ENCODE measurements at places on chromosomes 16 and 17.

- no peak for DNase-seq
Observed at GRCh38 chr16:23771027-23771426, 16.2 kb downstream of the CHP2 start.

DNA sequence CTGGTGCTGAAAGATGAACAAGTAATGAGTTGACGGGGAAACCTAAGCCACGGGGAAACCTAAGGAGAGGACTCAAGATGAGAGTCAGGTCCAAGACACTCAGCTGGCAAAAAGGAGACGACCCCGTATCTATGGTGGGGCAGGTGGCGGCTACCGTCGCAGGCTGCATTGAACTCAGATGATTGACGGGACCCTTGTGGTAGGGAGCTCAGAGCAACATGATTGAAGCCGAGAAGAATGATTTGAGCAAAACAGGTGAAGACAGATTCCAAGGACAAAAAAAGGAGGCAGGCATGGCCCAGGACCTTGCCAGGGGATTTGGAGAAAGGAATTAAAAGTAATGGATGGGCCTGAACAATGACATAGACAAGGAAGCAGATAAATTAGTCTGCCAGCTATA is 7.5 kb upstream of the MYH3 start:
- DNase-seq = no peak

DNA sequence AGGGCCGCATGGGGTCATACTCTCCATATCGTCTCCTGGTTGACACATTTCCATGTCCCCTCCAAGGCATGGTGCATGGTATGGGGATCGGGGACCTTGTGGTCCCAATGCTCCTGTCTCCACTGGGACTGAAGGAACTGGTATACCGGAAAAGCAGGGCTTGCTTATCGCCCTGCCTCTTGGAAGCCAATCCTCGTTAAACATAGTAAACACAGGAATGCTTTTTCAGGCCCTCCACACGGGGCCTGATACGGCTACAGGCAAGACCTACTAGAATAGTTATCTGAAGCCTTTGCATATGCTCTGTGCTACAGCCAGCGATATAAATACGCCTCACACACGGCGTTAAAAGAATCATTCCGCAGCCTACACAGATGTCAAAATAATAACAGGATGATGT is 159.5 kb downstream of the SHISA9 start:
- DNase-seq = no peak

DNA sequence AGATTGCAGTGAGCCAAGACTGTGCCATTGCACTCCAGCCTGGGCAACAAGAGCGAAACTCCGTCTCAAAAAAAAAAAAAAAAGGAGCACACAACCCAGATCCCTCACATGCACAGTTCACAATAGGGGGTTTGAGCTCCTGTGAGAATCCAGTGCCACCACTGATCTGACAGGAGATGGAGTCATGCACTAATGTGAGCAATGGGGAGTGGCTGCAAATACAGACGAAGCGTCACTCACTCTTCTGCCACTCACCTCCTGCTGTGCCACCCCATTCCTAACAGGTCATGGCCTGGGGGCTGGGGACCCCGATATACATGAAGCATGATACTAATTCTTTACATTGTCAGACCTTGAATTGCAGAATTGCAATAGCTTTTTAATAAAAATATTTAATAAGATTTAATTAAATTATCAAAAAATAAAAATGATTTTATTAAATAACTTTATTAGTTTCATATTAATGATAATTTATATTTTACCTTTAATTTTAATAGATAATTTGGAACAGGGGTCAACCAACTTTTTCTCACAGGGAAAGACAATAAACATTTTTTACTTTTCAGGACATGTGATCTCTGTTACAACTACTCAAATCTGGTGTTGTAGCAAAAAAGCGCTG is 171.4 kb downstream of the COPRS start:
- DNase-seq = no peak

GRCh38 chr17:81477173-81477572 is 35.4 kb downstream of the ACTG1 start:
- no peak for DNase-seq

DNA sequence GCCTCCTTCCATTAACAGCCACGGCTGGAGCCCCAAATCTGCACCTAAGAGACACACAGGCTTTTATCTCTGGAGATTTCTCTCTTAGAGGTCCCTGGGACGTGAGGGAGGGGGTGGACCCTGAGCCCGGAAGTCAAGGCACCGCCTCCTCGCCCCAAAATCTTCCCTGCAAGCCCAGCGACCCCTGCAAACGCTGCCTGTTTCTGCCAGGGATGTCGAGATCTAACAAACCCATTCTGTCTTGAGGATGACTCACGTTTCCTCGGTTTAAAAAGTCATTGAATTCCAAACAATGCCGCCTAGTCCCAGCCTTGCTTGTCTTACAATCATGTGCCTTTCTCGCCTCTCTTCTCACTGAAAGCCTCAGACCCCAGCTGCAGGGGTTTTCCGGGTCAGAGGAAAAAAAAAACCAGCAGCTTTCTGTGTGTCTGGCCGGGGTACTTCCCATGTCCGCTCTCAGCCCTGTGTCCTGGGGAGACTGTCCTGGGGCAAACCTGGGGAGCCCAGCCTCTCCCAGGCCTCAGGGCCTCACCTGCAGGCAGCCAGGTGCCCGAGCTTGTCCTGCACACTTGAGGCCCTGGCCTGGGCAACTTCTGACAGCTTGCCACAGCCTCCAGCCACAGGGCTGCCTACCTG is 15.4 kb downstream of the ARL2BP start:
- DNase-seq = no peak

DNA sequence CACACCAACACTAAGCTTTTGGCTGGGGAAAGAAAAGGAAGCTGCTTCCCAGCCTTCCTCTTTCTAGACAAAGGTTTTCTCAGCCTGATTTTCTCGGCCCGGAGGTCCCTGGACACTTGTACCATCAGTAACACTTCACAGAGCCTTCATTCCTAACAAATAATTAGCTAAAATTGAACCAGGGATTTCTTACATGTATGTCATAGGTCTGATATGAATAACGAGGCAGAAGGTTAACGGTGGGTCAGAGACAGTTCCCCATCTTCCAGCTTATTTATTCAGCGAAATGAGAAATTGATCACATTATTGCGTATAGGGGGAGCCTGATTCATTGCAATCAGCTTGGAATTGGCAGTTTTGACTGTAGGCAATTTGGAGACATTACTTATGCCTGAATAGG is 142.5 kb downstream of the SALL1 start:
- DNase-seq = no peak

GRCh38 chr16:27844826-27845225 is 218.7 kb downstream of the GSG1L start:
- peak; percentile 4 for DNase-seq

DNA sequence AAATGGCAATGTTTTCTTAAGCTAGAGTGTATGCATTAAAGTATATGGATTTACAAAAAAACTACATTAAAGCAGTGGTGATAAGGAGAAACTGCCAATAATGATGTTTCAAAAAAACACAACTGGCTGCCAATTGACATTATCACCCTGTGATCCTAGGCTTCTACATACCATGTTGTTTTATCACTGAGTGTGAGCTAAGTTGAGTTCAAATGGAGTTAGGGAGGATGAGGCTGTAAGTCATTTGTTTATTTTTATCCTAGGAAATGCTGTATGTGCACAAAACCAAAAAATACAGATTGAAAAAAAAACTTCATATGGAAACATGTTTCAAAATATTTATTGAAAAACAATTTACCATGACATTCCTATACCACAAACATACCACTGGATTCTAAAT is 22.9 kb downstream of the CHCT1 start:
- DNase-seq = no peak

GRCh38 chr16:11689031-11689840 is 21.0 kb downstream of the SNN start:
- DNase-seq = no peak

DNA sequence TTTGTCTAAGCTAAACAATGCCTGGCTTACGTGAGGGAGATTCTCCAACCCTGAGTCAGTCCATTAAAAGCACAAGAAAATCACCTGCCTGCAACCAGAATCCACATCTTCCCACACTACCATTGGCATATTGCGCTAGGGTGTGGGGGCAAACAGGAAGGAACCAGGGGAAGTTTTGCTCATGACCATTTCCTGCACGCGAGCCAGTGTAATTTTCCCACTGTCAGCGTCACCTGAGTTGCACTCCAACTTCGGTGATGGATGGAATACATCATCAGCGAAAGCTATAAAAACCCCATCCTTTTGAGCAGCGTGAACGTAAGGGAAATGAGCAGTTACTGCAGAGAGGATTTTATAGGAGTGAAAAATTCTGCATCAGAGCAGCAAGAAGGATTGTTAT is 167.9 kb upstream of the NOL11 start:
- DNase-seq = no peak

DNA sequence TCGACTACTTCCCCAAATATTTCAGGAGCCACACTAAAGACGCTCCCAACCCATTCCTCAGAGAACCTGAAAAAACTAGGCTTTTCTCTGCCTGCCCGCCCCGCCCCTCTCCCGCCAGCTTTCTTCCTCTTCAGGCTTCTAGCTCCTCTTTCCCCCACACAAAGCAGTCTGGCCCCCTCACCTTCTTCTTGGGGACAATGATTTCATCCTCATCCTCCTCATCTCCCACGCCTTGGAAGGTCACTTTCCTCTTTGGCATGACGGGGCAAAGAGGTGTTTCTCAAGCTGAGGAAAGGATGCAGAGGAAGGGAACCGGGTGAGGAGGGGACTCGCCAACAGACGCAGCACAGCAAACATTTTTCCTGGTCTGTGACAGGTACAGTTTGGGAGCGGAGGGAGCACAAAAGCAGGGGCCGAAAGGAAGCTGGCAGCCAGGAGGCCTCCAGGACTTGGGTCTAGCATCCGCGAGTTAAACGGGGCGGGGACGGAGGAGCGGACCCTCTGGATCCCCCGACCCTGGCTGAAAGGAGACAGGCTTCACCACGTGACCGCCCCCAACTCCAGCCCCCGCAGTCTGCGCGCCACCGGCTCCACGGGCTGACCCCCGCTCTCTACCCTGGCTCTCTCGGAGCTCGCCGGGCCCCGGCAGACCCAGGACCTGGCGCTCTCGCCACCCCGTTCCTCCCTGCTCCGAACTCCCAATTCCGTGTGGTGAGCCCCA is 525 bp downstream of the CD2BP2 start:
- peak; percentile 53 for DNase-seq

- no peak for DNase-seq
Observed at GRCh38 chr16:5045499-5046115, 11.9 kb upstream of the NAGPA start.

DNA sequence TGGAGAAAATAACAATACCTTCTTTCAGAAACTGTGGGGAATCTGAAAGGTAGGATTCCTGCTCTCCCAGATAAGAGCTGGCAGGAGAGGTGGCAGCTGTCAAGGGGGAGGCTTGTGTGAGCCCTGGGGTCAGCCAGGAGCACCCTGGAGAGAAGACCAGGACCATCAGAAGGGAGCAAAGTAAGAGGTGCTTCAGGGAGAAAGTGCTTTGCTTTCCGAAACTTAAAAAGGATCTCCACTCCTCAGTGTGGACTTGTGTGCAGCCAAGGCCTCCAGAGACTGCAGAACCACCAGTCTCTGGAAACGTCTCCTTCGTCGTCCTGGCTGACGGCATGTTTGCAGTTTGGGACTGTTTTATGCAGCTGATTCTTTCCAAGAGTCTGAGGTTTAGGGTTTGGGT is 13.7 kb upstream of the SOX9 start:
- no peak for DNase-seq

- no peak for DNase-seq
Observed at GRCh38 chr17:21209511-21210175, 4.3 kb downstream of the TMEM11 start.

GRCh38 chr16:19967963-19968362 is 83.3 kb upstream of the GPRC5B start:
- no peak for DNase-seq

DNA sequence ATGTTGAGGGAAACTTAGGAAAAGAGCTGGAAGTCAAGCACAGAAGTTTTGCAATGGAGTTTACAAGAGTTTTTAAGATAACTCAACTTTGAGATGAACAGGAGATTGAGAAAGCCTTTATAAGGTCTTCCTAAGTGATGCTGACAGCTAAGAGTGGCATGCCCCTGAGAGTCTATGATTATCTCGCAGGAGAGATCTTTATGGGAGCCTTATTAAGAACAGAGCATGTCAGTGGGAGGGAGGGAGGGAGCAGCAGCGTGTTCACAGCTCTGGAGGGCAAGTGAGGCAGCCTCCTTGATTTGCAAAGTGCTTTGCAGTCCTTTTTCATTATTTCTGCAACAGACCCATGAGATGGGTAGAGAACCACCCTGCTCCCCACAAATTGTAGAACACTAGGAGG is 30.7 kb downstream of the GNAO1 start:
- no peak for DNase-seq

DNA sequence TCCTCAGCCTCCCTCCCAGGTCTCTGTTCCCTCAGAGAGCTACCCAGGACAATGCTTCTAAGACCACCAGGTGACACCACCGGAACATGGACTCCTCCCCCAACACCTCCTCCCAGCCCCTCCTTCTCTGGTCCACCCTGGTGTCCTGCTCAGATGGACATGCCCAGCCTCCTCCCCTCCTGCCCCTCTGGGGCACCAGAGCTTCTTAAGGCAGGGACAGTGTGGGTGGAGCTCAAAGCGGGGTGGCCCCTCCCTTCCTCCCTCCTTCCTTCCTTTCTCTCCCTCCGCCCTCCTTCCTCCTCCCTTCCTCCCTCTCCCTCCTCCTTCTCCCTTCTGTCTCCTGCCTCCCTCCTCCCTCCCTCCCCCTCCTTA is 22.7 kb downstream of the TRPV3 start:
- peak; percentile 34 for DNase-seq

DNA sequence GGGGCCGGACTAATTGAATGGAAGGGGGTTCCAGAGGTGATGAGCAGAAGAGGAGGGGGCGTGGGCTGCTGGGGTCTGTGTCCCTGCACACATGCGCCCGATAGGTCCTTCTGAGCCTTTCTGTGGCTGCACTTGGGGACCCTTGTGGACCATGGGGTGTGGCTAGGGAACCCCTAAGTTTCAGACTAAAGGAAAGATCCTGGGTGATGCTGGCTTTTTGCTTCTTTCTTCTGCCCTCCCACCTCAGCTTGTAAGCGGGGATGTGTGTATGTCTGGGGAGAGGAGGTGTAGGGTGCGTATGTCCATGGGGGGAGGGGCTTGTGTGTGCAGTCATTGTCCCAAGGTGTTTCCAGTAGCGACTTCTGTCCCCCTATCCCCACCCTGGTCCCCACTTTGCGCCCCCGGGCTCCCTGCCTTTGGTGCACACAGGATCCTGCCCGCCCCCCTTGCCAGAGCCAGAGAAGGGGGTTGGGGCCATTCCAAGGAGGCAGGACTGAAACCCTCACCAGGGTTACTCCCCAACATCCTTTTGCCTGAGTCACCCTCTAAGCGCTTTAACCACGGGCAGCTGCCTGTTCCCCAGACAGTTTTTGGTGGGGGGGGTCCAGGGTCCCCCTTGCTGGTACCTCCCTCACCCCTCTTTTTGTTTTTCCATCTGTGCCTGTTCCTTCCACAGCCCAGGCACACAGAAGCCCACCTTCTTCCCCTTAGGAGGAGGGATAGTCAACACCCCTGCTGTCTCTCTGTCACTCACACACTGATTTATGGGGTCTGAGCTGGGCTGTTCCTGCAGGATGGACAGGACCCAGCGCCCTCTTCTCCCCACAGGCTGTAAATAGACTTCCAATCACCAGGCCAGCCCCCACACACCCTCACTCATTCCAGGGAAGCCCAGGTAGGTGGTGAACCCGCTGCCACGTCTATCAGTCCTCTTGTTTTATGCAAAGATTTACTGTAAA is 83.2 kb downstream of the ARHGAP23 start:
- DNase-seq = no peak
